Stimulated activated CD4-positive, alpha-beta T cell treated with anti-CD3 and anti-CD28 coated beads, TNF-alpha, amount 100 ng/mL, for 1 hour (primary cell): ENCODE measurements at places on chromosomes 1 and 21.

- DNase-seq: no peak
These were observed 17.3 kb downstream of the LCE4A start for GRCh38 chr1:152725261-152725660.

GRCh38 chr1:157292809-157293564 is 154.8 kb upstream of the ETV3 start:
- DNase-seq: no peak

DNA sequence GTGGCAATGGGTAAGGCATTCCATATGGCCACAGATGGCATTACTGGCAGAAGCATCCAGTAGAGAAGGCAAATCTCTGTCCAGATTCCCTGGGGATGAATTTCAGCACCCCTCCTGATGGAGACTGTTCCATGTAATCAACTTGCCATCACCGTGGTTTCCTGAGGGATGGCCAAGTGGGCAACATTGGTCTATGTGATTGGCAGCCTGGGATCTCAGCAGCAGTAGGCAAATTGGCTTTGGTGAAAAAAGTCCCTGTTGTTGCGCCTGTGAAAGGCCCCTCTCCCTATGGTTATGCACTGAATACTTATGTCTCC is 19.3 kb downstream of the DMRTB1 start:
- no peak for DNase-seq

- DNase-seq: no peak
These were observed 251.9 kb upstream of the B3GALT2 start for GRCh38 chr1:193438312-193438711.

GRCh38 chr1:112614460-112615065 is 4.4 kb downstream of the ST7L start:
- DNase-seq: no peak

- no peak for DNase-seq
These were observed 143.3 kb downstream of the DENND1B start for GRCh38 chr1:197632005-197632404.

DNA sequence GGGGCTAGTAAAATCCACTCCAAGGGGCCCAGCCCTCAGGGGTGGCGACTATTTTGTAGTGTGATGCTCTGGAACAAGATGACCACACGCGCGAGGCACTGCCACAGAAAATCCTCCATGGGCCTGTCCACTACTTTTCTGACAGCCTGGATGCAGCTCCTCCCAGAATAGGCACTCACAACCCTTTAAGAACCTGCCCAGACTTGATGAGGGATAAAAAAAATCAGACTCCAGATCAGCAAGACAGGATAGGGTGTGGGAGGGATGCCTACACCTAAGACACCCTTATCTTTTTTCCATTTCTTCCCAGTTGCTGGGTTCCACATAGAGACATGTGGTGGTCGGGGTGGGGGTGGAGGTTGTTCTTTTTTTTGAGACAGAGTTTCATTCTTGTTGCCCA is 33.5 kb downstream of the PCAT6 start:
- DNase-seq: no peak

GRCh38 chr1:36765785-36766300 is 268.5 kb downstream of the GRIK3 start:
- DNase-seq: no peak

DNA sequence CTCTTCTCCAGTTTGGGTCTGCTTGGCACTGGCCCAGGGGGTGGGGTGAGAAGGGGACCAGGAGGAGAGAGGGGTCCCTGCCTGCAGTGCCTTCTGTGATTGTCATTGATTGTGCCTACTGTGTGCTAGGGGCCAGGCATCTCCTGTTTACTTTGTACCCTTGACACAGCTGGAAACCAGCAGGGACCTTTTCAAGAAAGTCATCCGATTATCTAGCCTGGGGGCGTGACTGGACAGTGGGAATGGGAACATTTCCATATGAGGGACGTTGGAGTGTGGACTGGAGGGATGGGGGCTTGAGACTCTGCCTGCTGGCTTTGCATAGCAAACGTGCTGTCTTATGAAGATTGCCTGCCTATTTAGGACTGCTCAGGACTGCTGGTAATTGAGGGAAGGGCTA is 19.8 kb upstream of the DMBX1 start:
- no peak for DNase-seq

GRCh38 chr1:2156866-2157265 is 37.7 kb downstream of the FAAP20 start:
- DNase-seq: no peak

DNA sequence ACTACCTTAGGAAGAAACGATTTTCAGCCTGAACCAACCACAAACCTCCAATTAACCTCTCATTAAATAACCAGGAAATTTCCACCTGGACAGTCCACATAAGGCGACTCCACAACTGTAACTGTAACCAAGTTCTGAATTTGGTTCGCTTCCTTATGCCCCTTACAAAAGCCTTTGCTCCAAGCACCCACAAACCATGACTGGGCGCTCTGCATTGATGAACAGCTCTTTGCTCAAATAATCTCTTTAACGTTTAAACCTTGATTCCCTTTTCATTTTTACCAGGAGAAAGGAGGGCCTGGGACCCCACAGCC is 38.2 kb upstream of the ZNF124 start:
- DNase-seq: no peak

- DNase-seq: no peak
These were observed 28.7 kb downstream of the F3 start for GRCh38 chr1:94512816-94513215.

DNA sequence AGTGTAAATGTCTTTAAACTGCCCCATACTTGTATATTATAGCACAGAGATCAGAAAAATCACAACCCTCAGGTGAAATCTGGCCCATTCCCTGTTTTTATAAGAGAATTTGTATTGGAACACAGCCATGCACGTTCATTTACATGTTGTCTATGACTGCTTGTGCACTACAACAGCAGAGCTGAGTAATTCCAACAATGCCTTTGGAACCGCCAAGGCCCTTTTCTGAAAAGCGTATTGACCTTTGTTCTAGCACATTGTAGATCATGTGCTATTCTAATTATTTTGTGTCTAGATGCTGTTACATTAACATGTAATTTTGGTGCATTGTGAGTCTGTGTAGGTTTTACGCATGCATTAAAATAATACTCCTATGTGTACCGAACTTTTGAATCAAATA is 339.6 kb downstream of the CHRM3 start:
- no peak for DNase-seq

GRCh38 chr1:160580221-160580812 is 1.0 kb upstream of the CD84 start:
- no peak for DNase-seq

DNA sequence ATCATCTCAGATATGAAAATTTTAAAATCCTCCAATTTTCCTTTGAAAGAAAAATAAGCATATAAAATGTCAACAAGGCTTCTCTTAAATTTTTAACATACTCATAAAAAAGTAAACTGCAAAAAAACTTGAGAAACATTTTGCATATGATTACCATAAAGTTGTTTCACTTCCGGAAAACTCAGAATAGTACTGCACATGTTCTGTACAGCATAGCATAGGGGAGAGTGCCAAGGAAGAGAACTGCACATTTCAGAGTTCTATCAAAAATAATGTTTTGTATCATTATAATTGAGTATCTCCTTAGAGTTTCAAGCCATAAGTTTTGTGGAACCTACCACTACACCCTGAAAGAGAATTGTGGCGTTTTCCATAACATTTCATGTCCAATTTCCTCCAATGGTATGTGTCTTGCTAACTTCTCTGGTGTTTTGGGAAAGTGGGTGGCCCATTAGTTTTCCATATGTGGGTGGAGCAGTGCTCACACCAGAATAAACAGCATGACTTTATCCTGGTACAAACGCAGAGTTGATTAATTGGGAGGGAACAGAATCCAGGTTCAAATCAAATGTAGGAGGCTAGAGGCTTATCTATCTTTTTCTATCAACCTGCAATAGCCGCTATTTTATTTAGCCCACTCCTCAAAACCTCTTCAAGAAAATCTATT is 430.9 kb downstream of the LMO4 start:
- DNase-seq: no peak

DNA sequence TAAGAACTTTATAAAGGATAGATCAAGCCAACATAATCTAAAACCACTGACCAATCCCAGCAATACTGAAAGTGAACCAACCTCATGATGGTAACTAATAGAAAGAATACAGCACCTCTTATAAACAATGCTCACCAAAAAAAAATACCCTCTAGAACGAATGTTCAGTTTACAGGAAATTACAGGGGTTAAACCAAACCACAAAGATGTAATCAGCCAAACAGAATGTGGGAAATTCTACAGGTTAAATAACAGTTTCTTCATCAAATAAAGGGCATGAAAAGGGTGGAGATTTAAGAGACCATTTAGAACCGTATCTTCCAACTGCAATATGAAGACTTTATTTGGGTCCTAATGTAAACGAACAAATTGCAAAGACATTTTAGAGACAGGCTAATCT is 30.4 kb downstream of the ARID4B start:
- DNase-seq: no peak

GRCh38 chr1:26978901-26979300 is 14.6 kb upstream of the TRNP1 start:
- no peak for DNase-seq

DNA sequence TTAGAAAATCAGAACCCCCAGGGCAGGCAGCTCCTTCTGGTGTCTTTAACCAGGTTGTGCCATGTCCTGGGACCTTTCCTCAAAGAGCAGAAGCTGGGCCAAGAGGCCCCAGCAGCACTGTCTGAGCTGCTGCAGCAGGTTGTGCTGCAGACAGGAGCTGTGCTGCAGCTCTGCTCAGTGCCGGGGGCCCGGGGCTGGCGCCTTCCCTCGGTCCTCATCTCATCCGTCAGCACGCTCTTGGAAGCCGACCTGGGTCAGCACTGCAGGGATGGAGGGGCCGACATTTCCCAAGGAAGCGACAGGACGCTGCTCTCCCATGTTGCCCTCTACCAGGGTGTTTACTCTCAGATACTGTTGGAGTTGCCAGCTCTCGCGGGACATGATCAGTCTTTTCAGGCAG is 11.7 kb downstream of the URB2 start:
- no peak for DNase-seq

DNA sequence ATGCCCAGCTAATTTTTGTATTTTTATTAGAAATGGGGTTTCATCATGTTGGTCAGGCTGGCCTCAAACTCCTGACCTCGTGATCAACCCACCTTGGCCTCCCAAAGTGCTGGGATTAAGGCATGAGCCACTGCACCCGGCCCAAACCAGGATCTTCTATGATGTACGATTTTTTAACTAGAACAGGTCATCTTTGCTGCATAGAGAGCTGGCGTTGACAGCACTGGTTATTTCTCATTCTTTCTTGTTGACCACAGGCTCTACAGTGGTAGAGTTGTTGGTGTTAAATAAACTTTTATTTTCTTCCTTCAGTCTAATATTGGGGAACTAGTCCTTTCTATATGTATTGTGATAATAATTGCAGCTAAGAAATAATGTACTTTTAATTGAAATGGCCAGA is 3.8 kb upstream of the MAB21L3 start:
- DNase-seq: no peak

DNA sequence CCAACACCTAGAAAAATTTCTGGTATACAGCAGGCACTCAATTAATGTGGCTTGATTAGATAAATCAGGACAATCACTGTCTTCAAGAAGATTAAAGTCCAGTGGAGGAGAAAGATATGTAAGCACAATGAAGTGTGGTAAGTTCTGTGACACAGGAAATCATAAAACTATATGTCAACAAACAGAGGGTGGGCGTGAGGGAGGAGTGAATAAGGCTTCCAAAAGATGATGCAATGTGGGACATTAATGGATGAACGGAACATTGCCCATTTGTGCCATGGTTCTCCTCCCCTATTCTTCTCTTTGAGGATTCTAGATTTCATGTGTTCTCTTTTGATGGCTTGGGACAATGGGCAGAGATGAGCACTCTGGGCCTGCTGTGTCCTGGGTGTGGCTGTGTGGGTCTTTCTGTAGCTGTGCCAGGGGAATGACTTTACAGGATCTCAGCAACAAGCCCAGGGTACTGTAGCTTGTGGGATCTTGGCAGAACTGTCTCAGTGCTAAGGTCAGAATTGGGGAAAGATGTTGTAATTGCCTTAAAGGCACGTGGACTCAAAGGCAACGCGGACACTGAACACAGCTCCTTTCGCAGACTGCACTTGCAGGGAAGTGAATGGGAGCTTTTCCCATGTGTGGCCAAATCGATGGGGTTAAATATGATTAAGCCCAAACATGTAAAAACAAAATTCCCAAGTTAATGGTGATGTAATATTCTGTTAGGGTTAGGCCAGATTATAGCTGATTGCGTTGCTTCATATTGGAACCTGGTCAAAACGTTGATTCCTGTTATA is 366.9 kb downstream of the TGFB2 start:
- no peak for DNase-seq

DNA sequence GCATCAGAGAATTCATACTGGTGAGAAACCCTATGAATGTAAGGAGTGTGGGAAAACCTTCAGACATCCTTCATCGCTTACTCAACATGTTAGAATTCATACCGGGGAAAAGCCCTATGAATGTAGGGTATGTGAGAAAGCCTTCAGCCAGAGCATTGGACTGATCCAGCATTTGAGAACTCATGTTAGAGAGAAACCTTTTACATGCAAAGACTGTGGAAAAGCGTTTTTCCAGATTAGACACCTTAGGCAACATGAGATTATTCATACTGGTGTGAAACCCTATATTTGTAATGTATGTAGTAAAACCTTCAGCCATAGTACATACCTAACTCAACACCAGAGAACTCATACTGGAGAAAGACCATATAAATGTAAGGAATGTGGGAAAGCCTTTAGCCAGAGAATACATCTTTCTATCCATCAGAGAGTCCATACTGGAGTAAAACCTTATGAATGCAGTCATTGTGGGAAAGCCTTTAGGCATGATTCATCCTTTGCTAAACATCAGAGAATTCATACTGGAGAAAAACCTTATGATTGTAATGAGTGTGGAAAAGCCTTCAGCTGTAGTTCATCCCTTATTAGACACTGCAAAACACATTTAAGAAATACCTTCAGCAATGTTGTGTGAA is 12.8 kb downstream of the ZFP69B start:
- DNase-seq: no peak

GRCh38 chr1:233289676-233290075 is 5.8 kb downstream of the PCNX2 start:
- DNase-seq: no peak

- DNase-seq: no peak
These were observed 14.8 kb upstream of the METTL18 start for GRCh38 chr1:169809370-169810095.

DNA sequence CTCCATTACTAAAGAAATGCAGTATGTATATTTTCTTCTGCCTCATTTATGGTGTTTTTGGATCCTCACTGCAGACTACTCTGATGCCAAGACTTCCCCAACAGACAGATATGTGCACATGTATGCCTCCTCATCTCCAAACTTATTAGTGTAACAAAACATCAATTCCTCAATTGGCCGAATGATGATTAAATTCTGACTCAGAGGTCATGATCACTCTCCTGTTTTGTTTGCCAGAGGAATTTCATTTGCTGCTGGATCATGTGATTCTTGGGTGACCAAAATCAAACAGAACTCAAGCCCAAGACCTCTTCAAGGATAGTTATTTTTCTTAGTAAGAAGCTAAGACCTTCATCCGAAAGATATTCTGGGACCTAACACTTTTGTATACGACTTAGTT is 227.6 kb downstream of the LMO4 start:
- DNase-seq: no peak

DNA sequence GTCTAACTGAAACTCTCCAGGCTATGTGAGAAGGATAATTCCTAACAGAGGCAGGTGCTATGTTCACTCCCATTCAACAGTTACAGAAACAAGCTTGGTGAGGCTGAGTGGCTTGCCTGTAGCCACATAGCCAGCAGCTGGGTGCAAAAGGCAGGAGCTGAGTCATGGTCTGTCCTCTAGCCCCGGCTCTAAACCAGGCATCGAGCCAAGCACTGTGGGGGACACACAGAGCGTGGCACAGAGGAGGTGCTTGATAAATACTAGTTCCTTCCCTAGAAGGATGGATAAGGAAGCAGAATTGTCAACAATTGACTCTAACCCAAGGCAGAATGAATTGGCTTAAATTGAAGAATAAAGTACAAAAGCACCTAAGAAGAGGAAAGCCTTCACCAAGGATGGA is 10.4 kb upstream of the KCNA2 start:
- no peak for DNase-seq
